ENCODE measurements at places on chromosomes 7 and 10. TPM values are rescaled to one million over a fixed set of nuclear protein-coding genes. Genes with fewer than 3 reads are reported as not detected.

DNA sequence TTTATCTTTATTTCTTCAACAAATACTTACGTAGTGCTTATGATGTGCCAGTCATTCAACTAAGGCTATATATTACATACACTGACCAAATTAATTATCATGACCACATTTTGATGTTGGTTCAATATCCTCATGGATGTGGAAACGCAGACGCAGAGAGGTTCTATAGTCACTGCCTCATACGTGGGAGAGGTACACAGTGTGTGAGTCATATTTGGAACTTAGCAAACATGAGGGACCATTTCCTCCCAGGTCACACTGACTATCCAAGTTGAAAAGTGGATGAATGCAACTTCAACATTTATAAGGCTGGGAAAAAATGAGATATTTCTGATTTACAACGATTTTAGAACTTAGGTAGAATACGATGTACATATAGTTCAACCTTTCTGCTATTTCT is 113.6 kb downstream of the PRLHR start:
- no peak for DNase-seq

- DNase-seq: no peak
Measured at GRCh38 chr7:4174884-4175283, 507.2 kb upstream of the FOXK1 start.

DNA sequence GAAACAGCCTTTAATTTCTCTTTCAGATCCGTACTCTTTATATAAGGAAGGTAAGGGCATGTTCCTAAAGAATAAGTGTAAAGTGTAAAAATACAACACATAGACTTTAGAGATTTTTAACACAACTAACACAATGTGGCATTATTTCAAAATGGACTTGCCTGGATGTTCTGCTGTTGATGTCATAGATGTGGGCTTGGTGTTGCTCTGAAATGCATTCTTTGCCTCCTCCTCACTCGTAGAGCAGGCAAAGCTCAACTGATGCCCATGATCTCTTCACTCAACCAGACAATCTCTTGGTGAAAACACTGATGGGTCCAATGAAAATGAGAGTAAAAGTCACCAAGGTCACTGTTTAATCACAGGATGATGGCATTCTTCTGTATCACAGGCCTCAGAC is 174.2 kb upstream of the TCERG1L start:
- DNase-seq: no peak

DNA sequence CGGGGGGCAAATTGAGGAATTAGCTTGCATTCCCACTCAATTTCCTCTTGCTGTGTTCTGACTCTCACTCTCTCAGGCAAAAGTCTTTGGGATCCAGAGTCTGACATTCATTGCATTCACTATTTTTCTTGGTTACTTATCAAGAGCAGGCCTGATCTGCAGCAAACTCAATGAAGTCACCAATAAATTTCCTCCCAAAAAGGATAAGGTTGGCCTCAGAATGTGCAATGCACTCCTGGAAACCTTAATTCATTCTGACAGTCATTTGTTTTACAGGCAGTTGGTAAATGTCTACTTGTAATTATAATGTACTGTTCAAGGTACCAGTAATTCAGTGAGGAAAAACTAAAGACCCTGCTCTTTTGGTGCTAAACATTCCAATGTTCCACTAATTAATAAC is 6.3 kb upstream of the DGKI start:
- DNase-seq: no peak

Gene PRF1
- 2.6 TPM for total RNA-seq

Measured in left ventricle myocardium inferior (tissue), 1 donor.